Neural crest cell (in vitro differentiated cells): ENCODE measurements at places on chromosomes 3 and 15.

- DNase-seq, result no peak
Observed at GRCh38 chr3:154180836-154181691, 59.9 kb downstream of the ARHGEF26 start.

GRCh38 chr15:48467801-48468200 lies 136.6 kb downstream of the DUT start:
- DNase-seq, result no peak

DNA sequence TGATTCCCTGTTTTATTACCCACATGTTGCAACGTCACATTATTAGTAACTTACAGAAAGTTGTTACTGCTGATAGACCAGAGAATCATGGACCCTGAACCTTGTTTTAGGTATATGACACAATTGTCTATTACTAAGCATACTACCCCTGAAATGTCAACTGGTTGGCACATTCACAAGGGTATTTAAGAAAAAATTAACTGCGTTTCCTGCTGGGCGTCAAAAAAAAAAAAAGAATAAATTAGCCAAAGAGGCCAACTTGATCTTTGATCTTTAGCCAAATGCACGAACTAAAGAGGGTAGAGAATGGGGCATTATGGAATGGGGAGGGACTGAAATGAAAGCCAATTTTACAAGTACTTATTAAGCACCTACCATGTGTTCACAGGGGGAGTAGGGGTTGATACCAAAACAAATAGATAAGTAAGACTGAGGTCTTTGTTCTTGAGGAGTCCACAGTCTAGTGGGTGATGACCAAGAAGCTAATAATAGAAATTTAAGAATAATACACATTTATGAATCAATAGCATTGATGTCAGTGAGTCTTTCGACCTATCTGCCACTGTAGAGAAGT lies 17.8 kb upstream of the MUC13 start:
- DNase-seq, result no peak

- no peak for DNase-seq
Observed at GRCh38 chr15:55588815-55589115, 620 bp upstream of the PYGO1 start.

- no peak for DNase-seq
Observed at GRCh38 chr3:71250026-71250425, 333.5 kb downstream of the FOXP1 start.

DNA sequence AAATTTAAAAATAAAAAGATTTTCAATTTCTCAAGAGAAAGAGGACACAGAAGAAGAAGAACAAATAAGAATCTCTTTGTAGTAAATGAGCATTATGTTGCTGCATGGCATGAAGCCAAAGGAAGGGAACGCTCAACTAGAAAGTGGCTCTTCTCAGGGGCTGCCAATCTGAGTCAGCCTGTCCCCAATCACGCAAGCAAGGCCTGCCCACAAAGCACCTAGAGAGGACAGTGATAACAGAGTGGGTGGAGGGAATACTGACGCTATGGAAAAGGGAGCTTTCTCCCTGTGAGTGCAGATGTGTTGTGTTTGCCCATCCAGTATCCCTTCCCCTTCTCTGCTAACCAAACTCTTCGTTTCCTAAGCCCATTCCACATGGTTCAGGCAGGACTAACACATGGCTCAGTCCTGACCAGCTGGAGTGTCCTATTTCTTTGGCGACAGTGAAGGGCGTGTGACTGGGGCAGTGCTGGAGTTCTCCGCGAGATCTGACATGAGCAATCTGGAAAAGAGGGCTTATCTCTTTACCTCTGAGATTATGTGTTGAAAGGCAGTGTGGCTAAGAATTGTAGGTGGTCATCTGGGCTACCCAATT lies 14.2 kb downstream of the FBN1 start:
- DNase-seq, result no peak

- no peak for DNase-seq
Observed at GRCh38 chr3:134768837-134769236, 26.2 kb upstream of the EPHB1 start.

DNA sequence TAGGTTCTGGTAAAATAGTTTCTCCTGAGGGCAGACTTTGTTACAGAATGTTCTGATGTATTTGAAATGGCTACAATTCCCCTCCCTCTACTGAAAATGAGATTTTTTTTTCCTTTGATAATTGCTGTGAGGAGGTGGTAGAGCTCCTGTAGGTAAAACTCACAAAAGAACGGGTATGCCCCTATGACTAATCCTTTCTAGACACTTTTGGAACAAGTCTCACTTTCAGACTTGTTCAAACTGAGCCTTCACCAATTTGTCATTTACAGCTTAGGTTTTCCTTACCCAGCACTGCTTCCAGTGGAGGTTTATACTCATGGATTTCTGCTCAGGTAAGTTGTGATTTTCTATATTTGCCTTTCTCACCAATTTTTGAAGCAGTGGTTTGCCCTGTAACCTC lies 115.6 kb downstream of the NLGN1 start:
- no peak for DNase-seq

DNA sequence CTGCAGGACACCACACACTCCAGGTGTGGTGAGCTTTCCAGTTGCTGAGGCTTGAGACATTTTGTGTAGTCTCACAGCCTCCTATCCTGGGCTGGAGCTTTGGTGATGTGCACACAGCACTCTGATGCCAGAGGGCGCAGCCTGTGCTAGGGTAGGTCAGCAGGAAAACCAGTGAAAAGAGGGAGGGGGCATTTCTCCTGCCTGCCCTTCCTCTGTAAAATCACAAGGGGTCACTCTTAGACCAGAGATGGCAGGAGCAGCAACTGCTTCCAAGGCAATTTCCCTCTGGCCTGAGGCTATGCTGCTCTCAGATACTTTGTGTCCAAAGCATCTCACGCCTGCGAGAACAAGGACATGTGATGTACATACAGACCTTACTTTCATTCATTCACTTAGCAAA lies 16.5 kb upstream of the MUSTN1 start:
- DNase-seq, result peak; percentile 53

DNA sequence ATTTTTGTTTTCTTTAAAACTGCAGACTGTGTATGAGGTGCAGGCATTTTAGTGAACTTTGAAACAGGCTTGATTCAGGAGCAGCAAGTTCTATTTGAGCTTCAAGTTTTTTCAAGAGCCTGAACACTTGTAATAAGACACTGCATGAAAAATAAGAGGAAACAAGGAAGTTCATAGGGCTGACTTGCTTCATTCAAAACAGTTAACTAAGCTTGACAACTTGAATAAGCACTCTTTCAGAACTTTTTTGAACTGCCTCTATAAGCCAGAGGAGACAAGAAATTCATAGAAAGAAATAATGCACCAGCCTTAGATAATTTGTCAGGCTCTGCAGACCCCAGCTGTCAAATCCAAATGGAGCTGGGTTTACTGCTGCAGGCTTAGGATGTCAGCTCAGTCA lies 130.2 kb downstream of the SSR3 start:
- no peak for DNase-seq

DNA sequence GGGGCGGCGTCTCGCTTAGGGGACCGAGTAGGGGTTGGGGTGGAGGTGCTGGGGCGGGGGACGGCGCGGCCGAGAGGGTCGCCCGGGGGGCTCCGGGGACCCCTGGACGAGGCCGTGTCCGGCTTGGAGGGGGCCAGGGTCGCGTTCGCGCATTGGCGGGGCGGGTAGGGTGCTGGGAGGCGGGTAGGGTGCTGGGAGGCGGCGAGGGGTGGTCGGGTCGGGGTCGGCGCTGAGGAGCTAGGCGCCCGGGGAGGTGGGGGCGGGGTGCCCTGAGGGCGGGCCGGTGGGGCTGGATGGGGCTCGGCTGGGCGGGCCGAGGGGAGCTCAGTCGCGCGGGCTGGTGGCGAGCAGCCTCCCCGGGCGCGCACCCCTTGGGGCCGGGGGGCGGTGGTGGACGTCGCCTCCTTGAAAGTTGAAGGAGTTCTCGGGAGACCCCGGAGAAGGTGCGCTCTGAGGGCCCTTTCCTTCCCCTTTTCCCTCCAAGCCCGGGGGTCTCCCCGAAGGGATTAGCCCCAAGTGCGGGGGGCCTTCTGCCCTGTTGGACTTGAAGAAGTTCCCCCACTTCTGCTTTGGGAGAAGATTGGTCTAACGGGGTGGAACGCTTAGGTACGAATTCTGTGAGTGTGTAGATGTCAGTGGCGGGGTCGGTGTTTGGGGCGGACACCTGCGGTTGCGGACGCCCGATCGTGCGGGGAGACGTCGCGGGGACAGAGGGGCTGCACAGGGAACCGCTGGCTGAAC lies 543 bp downstream of the MEF2A start:
- DNase-seq, result peak; percentile 16

GRCh38 chr3:72753495-72753894 lies 94.8 kb downstream of the SHQ1 start:
- DNase-seq, result no peak

DNA sequence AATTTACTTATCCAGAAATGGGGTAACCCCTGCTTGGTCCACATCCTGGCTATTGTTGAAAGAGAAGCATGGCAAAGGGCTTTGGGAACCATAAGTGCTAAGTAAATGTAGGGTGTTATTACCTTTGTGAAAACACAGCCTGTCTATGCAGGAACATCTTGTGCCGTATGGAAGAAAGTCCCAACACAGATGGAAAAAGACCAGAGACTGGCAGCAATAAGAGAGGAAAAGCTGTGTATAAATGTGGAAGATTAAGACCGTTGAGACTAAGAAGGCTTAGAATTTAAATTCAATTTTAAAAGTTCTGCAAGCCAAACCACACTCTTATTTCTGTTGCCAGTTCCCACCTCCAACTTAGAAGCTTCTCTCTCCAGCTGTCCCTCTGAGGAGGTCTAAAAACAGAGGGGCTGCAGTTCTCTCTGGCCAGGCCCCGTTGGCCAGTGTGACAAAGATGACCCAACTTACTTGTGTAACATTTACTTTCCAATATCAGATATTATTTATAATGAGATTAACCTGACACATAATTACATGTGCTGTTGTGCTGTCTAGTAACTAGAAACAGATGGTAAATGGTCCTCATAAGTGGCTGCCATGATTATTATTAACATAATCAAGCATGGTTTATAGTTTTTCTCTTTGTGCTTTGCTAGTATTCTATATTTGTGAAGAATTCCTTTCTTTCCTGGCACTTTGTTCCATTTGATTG lies 7.0 kb downstream of the MINDY4B start:
- DNase-seq, result no peak

GRCh38 chr15:40928821-40929659 lies at the start of gene DLL4:
DLL4 (plus strand) TSS chr15:40929340; CDS start chr15:40929669, 329 bp downstream.
- DNase-seq, result peak; percentile 41

DNA sequence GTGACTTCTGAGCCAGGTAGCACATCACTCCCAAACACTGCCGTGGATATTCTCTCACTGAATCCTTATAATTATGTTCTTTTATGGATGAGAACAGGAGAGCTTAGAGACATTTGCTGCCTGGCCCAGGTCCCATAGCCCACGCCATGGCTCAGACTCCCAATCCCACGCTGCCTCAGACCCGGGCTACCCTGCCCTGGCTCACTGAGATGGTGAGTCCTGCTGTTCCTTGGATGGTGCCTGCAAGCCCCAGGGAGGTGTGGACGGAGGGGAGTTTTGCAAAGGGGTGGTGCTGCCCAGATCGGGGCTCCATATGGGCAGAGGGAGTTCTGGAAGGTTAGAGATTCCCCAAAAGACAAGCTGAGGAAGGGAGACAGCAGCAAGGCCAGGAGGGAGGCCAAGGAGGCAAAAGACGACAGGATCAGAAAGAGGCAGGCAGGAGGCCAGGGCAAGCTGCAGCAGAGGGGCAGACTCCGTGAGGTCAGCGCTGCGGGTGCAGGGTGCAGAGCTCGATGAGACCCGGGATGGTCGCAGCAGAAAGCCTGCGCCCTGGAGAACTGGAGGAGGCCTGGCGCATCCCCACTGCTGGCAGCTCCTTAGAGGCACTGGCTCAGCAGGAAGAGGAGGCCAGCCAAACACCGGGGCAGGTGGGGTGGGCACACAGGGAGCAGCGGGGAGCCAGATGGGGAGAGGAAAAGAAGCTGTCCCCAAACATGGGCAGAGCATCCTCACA lies 95.7 kb upstream of the ALDH1A3 start:
- no peak for DNase-seq

DNA sequence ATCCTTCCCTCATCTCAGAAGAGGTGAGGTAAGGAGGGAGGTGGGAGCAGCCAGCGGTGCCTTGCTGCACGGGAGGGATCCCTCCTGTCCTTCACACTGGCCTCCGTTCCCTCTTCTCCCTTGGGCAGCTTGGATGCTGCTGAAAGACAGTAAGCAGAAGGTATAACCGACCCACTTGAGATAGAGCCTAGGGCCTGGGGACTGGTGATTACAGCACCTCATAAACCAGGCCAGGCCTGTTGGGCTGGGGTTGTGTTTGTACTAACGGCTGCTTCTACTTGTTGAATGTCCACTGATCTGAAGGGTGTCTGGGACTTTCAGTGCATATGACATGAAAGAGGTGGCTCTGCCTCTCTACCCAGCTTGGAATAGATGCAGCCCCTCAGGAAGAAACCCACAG lies 25.0 kb downstream of the SEMA6D start:
- no peak for DNase-seq

- no peak for DNase-seq
Observed at GRCh38 chr3:48338635-48339034, 5.2 kb upstream of the SPINK8 start.

DNA sequence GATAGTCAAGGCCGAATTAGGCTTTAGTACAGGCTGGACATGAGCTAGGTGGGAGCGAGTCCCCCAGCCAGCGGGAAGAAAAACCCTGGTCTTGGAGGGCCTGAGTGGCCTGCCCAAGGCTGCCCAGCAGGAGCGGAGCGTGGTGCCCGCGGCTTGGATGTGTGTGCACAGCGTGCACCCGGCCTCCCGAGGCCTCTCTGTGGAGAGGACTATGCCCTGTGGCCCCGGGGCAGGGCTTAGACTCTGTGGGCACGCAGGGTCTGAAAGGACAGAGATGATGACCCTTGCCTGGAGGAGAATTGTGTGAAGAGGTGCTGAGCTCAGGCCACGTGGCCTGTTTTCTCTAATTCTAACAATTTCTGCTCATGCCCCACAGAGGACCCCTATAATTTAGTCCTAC lies 124.6 kb upstream of the IQSEC1 start:
- no peak for DNase-seq

- DNase-seq, result no peak
Observed at GRCh38 chr3:121665488-121665887, 4.8 kb upstream of the HCLS1 start.

- no peak for DNase-seq
Observed at GRCh38 chr15:93897377-93897776, 334.0 kb upstream of the MCTP2 start.

- no peak for DNase-seq
Observed at GRCh38 chr3:98977520-98977919, 76.0 kb upstream of the DCBLD2 start.

DNA sequence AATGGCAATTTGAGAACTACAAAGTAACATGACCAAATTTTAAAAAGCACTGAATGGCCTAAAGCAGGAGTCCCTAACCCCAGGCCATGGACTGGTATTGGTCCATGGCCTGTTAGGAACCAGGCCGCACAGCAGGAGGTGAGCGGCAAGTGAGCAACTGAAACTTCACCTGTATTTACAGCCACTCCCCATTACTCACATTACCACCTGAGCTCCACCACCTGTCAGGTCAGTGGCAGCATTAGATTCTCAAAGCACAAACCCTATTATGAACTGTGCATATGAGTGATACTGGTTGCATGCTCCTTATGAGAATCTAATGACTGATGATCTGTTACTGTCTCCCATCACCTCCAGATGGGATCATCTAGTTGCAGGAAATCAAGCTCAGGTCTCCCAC lies 48.8 kb downstream of the SENP7 start:
- DNase-seq, result no peak
